ENCODE measurements at places on chromosomes 16 and 17.

- DNase-seq, result no peak
Measured at GRCh38 chr17:16440901-16441629, 25.7 kb downstream of the TRPV2 start.

DNA sequence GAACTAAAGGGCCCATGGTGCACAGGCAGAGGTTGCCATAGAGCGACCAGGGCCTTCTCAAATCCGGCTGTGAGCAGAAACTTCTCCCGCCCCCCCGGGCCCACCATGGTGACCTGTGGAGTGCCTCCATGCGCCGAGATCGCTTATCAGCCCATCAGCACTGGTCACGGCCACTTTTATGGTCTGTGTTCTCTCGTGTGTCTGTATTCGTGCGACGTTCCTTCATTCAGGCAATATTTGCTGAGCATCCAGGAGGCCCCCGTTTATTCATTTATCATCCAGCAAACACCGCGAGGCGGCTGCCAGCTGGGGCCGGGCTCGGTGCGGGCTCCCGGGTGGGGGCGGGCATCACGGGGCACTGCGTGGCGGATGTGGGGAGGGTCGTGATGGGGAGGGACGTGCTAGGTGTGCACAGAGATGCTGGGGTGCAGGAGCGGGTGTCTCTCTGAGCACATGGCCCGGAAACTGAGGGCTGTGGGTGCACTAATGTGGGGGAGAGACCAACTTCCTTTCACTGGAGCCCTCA lies 88.0 kb upstream of the CBX4 start:
- DNase-seq, result no peak

DNA sequence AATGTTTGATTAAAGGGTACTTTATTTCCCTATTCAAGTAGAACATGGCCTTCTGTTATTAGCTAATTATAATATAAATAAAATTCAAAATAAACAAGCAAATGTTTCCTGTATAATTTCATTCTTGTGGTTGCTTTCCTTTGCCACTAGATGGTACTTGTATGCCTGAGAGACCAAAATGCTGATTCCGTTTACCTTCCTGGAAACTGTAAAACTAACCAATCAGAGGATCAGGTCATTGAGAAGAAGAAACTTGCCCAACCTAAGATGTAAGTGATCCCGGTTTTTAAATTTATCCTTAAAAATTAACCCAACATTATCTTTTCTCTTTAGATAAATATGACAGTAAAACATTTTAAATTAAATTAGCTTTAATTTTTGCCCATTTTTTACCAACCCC lies 8.1 kb upstream of the ABCA5 start:
- DNase-seq, result no peak

GRCh38 chr17:62690168-62690897 lies 62.9 kb downstream of the MRC2 start:
- no peak for DNase-seq

- DNase-seq, result peak; percentile 45
Measured at GRCh38 chr16:2777903-2778629, 986 bp upstream of the ELOB start.

DNA sequence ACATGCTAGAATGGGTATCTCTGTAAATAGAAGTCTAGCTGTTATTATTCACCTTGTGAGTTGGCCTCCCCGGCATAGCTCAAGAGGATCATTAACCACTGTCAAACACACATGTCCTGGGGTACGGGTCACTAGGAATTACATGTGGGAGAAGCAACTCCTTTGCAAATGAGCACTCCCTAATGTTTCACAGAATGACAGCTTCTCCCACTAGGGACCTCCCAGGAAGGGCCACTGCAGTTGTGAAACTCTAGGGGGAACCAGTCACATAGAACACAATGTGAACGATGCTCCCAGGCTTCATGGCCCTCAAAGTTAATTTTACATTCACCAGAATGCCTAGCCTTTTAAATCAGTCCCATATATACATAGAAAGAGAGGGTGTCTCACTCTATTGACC lies 12.4 kb upstream of the ZNF19 start:
- no peak for DNase-seq

DNA sequence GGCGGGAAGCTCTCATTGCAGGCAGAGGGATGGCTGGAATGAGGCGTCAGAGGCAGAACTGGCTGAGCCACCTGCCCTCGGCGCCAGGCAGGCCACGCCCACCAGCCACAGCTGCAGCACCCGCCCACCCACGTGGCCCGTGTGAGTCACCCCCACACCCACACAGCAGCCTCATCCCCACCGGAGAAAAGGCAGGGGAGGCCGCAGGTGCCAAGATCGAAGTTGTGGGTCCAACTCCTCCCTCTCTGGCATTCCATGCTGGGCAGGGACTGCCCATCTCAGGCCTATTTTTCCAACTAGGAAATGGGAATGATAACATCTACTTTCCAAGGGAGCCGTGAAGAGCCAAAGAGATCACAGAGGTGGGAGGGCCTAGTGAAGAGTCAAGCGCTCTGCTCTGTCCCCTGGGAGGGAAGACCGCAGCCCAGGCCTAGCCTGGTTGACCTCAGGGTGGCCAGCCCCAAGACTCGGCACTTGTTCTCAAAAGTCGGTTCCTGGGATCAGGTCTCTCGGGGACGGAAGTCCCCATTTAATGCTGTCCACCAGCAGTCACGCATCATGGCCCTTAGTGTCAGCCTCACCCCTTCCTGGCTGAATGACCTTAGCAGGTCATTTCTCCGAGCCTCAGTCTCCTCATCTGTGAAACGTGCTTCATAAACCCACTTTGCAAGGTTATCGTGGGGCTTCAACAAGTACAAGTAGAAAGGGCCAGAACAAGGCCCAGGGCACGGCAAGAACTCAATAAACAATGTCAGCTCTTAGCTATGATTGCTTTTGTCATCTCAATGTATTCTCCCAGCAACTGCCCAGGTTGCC lies at the start of gene TRPV3:
TRPV3 (minus strand) TSS at position 45 of the 816 bp plus-strand sequence. CDS start 2,962 bp downstream, outside the sequence.
- DNase-seq, result peak; percentile 75

GRCh38 chr16:65070831-65071432 lies 50.9 kb downstream of the CDH11 start:
- no peak for DNase-seq

Data from activated CD4-positive, alpha-beta T cell treated with anti-CD3 and anti-CD28 coated beads for 48 hours (primary cell).